ENCODE measurements at places on chromosomes 1 and 21.
A peak's percentile ranks its signal among the peaks of the same experiment; 100 is the strongest.

DNA sequence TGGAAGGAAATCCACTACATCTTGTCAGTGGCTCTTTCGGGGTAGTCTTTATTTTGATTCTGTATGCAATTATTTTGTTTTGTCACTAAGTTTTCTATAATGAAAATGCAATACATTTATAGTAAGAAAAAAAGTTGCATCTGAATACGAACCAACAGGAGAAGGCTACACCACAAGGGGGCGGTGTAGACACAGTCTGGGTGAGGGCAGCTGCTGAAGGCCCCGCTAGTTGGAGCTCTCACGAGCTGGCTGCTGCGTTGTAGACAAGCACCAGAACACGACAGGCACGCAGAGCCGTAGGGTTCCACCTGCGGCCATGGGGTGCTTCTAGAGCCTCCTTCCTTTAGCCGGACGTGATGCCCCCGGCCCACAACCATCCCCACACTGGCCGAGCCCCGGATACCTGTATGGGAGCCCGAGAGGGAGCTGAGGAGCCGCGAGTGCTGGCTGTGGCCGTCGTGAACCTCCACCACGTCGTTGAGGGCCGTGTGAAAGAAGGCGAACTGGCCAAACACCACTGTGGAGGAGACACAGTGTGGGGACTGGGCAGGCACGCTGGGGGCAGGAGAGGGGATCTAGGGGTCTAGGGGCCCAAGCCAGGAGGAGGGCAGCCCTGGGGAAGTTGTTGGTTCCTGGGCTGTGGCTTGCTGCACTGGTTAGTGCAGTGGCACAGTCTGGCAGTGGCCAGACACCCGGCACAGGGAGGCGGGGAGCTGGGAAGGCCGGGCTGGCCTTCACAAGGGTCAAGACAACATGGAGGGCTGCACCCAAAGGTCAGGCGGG is 160.8 kb downstream of the ZSCAN20 start:
- DNase-seq = peak; percentile 93

DNA sequence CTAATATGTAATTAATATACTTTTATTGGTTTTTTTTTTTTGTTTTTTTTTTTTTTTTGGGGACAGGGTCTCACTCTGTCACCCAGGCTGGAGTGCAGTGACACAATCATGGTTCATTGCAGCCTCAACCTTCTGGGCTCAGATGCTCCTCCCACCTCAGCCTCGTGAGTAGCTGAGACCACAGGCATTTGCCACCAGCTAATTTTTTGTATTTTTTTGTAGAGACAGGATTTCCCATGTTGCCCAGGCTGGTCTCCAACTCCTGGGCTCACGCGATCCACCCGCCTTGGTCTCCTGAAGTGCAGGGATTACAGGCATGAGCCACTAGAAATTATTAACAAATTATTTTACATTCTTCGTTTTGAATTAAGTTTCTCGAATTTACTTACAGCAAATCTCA is 16.8 kb upstream of the POGZ start:
- DNase-seq = no peak

- DNase-seq = no peak
Measured at GRCh38 chr1:234697741-234698140, 87.8 kb upstream of the IRF2BP2 start.

GRCh38 chr1:197351821-197352440 is 83.9 kb downstream of the CRB1 start:
- DNase-seq = no peak

GRCh38 chr1:234217316-234217840 is 155.9 kb upstream of the COA6 start:
- no peak for DNase-seq

- DNase-seq = no peak
Measured at GRCh38 chr21:29958551-29958950, 18.8 kb upstream of the GRIK1 start.

- peak; percentile 37 for DNase-seq
Measured at GRCh38 chr1:27940297-27940696, 5.5 kb downstream of the SMPDL3B start.
